Tibial nerve (tissue), 4 donors: ENCODE measurements at places on chromosomes 6 and 20. TPM values are rescaled to one million over a fixed set of nuclear protein-coding genes. Genes with fewer than 3 reads are reported as not detected.

The HRH3 gene
- total RNA-seq, result not detected

The RNF39 gene
- total RNA-seq, result 0.42 TPM

The SLCO4A1 gene
- total RNA-seq, result 24.3 TPM

- H3K27ac ChIP-seq, result peak overlapping the region; percentile 81
- H3K36me3 ChIP-seq, result no peaks in the 10 kb centered on the region
- DNase-seq, result peak; percentile 68
These were observed 54.6 kb downstream of the LYRM4 start for GRCh38 chr6:5205877-5206850.

- H3K4me3 ChIP-seq, result no peak overlapping the region
- H3K4me1 ChIP-seq, result no peaks in the 10 kb centered on the region
- H3K36me3 ChIP-seq, result no peaks in the 10 kb centered on the region
- H3K27me3 ChIP-seq, result peaks cover 35% of the 10 kb centered on the region
- no peak overlapping the region for H3K27ac ChIP-seq
- DNase-seq, result no peak
These were observed 177.9 kb upstream of the ZNF184 start for GRCh38 chr6:27650620-27651370.

- no peak overlapping the region for H3K4me3 ChIP-seq
- no peak for DNase-seq
- no peaks in the 10 kb centered on the region for H3K36me3 ChIP-seq
- H3K27ac ChIP-seq, result no peak overlapping the region
These were observed 10.3 kb downstream of the ELOVL2 start for GRCh38 chr6:11033825-11034224.

DNA sequence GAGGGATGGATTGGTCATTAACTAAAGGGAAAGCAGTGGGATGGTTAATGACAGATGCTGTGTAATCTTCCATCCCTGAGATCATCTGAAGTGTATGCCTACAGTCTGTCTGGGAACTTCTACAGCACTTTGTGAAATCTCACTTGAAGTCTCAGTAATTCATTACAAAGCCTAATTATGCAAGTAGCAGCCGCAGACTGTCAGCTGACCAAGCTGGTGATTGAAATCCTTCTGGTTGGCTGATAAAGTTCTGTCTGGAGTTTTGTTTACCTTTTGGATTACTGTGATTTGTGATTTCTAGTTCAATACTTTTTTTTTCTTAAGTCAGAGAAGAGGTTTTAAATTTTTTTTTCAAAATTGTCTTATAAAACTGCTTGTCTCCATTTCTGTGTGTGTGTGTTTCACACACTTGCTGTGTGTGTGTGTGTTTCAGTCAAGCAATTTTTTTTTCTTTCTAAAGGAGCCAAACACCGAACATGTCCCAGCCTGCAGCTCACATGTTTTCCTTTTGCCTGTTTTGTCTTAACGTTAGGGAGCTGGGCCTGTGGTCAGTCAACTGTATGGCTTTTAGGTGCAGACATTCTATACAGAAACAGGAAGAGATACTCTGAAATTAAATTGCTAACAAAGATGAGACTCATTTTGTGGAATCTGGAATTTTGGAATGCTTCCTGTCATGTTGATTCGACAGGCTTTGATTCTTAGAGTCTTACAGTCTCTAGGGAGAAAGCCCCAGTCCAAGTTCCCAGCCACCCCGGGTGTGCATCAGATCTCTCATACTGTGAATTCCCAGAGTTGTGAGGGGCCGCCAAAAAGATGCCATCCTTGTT, 28.5 kb upstream of the ADGRF4 start:
- H3K36me3 ChIP-seq, result no peaks in the 10 kb centered on the region
- H3K4me3 ChIP-seq, result no peak overlapping the region
- no peak for DNase-seq
- no peaks in the 10 kb centered on the region for H3K4me1 ChIP-seq
- H3K27me3 ChIP-seq, result no peaks in the 10 kb centered on the region
- H3K27ac ChIP-seq, result no peak overlapping the region

DNA sequence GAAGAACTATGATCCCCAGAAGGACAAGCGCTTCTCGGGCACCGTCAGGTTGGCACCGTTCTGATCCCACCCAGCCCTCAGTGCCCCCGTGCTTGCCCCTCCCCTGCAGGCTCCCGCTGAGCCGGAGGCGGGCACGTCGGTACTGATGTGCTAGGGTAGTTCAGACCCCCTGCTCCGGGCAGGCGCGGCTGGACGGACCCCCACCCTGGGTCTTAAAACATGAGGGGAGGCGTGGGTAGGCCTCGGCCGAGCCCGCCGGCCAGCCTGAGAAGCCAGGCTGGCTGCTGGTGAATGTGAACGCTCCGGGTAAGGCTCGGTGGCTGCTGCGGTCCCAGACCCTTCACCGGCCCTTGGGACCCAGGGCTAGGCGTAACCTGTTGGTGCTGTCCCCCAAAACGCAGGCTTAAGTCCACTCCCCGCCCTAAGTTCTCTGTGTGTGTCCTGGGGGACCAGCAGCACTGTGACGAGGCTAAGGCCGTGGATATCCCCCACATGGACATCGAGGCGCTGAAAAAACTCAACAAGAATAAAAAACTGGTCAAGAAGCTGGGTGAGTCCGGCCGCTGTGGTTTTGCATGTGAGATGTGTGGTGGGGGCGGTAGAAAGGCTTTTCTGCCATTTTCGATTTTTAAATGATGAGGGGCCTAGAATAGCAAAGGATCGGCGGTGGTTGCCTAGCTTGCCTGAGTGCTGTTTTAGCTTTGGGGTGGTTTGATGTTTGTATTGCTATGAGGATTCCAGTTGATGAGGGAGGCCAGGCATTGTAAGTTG, 964 bp downstream of the RPL10A start:
- H3K27ac ChIP-seq, result peak overlapping the region; percentile 86
- H3K4me3 ChIP-seq, result peak overlapping the region; percentile 90
- no peak for DNase-seq

DNA sequence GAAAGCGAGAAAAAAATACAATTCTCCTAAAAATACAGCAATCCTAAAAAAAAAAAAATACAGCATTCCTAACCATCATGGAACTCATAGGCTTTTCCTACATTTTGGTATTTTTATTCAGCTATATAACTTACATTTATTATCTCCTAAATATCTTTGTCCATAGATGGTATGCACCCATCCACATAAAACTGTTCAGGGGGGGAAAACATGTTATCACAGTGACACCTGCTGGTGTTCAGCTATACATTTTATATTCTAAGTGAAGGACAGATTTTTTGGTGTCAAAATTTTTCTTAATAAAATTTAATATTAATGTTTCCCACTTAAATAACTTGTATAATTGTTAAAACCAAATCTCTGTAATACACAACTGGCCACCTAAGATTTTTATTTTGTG, 58.0 kb downstream of the BLOC1S5 start:
- no peak overlapping the region for H3K4me3 ChIP-seq
- no peaks in the 10 kb centered on the region for H3K36me3 ChIP-seq
- no peak for DNase-seq
- no peaks in the 10 kb centered on the region for H3K27me3 ChIP-seq
- H3K27ac ChIP-seq, result no peak overlapping the region

GRCh38 chr6:34049395-34050342, 96.2 kb downstream of the GRM4 start:
- H3K36me3 ChIP-seq, result no peaks in the 10 kb centered on the region
- no peaks in the 10 kb centered on the region for H3K4me1 ChIP-seq
- no peak for DNase-seq
- no peak overlapping the region for H3K4me3 ChIP-seq

DNA sequence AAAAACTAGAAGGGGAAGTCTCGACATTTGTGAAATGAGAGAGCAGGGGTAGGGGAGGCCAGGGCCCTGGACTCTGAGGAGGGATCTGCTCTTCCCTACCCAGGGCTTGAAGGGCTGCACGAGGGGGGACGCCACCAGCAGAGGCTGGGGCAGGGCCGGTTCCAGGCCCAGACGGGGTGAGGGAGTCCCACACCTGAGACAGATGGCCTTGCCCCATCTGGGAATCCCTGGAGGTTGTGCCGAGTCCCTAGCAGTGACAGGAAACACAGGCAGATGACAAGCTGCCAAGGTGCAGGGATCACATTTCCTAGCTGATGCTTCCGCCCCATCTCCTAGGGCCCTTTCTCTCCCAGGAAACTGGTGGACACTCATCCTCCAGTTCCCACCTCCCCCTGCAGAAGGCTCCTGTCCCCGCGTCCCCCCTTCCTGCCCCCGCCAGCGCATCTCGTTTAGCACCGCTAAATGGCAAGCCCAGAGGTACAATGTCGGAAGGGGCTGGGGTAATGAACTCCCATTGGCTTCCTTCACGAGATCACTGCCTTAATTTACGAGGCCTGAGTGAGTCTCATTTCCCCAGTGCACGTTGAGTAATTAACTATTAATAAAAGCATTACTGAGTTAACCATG, 35.2 kb upstream of the CDH22 start:
- no peaks in the 10 kb centered on the region for H3K27me3 ChIP-seq
- H3K4me1 ChIP-seq, result peaks cover 7% of the 10 kb centered on the region
- H3K4me3 ChIP-seq, result no peak overlapping the region
- DNase-seq, result no peak

GRCh38 chr6:169729961-169730360, 5.7 kb upstream of the PHF10 start:
- no peaks in the 10 kb centered on the region for H3K36me3 ChIP-seq
- H3K27ac ChIP-seq, result no peak overlapping the region
- H3K4me1 ChIP-seq, result peaks cover 16% of the 10 kb centered on the region
- H3K27me3 ChIP-seq, result no peaks in the 10 kb centered on the region

GRCh38 chr6:105536961-105537360, 134.1 kb upstream of the PREP start:
- no peak overlapping the region for H3K4me3 ChIP-seq
- H3K27ac ChIP-seq, result no peak overlapping the region
- no peak for DNase-seq
- H3K36me3 ChIP-seq, result peaks cover 2% of the 10 kb centered on the region

- no peaks in the 10 kb centered on the region for H3K27me3 ChIP-seq
- no peaks in the 10 kb centered on the region for H3K4me1 ChIP-seq
- no peak for DNase-seq
- no peaks in the 10 kb centered on the region for H3K36me3 ChIP-seq
- H3K27ac ChIP-seq, result no peak overlapping the region
These were observed 308.9 kb downstream of the ZNF217 start for GRCh38 chr20:53284696-53285095.
